ENCODE measurements at places on chromosomes 2 and 18. TPM values are rescaled to one million over a fixed set of nuclear protein-coding genes. Genes with fewer than 3 reads are reported as not detected.

Gene DPP10
- 1.0 TPM for total RNA-seq

Gene TBR1
- not detected for total RNA-seq

Gene CD8A
- 0.77 TPM for total RNA-seq

DNA sequence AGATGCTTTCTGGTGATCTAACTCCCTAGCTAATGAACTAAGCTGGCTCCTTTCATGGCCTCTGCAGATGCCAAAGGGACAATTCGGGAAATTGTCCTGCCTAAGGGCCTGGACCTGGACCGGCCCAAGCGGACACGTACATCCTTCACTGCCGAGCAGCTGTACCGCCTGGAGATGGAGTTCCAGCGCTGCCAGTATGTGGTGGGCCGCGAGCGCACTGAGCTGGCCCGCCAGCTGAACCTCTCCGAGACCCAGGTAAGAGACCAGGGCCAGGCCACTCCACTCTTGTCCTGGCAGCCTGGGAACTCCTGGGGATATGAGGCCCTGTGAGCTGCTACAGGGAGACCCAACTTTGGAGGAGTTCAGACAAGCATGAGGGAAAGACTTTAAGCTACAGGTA is 14.7 kb upstream of the ATP6V1B1 start:
- DNase-seq: no peak

DNA sequence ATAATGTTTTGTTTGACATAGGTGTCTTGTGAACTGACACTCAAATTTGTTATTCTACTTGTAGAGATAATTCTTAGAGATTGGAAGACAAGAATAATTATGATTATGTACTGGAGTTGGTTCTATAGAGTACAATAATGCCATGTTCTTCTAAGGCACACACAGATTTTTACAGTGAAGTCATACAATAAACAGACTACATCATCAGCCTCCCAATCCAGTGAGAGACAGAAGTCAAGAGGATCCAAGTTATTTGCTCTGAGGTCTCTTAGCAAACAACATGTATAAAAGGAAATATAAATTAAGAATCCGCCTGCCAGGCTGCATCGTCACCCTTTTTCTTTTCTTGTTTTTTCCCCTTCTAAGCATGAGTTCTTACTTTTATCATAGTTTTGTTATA is 613.5 kb upstream of the SETBP1 start:
- DNase-seq: no peak

- no peak for DNase-seq
Measured at GRCh38 chr2:180698668-180699067, 281.7 kb upstream of the UBE2E3 start.

GRCh38 chr2:58938988-58939387 is 697.9 kb upstream of the FANCL start:
- no peak for DNase-seq
